ENCODE measurements at places on chromosomes 16 and 17.

DNA sequence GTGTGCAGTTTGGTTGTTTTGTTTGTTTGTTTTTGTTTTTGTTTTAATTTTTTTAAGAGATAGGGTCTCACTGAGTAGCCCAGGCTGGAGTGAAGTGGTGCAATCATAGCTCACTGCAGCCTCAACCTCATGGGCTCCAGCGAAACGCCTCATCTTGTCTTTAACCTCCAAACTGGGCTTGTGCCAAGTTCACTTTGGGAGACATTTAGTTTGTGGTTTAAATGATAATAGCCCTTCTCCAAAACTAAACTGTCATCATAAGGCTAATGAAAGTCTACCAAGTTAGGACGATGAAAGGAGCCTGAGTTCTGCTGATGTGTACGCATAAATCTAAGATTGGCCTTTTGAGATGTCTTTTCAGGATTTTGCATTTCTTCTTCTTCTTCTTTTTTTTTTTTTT, 6.5 kb upstream of the CARD14 start:
- DNase-seq: no peak

- no peak for DNase-seq
These were observed 22.5 kb downstream of the CYB5D2 start for GRCh38 chr17:4165301-4166010.

DNA sequence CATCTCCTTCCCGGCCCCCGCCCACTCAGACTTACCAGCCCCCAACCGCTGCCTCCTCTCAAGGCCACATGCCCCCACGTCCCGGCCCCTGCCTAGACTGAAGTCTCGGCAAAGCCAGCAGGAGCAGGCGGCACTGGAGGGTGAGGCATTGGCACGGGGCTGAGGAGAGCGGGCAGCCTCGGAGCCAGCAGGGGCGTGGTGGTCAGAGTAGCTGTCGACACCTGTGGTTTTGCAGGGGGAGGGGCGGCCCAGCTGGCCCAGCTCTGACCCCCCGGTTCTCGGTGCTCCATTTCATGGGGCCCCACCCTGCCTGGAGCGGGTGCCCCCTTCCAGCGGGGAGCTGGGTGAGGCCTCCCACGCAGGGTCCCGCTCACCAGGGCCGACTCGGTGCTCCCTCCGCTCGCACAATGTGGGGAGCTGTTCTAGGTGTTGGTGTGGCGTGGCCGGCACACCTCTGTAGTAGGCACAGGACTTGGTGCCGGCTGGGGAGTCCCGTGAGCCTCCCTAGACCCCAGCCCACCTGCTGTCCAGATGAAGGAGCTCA, 4.7 kb downstream of the CDH15 start:
- DNase-seq: no peak

- no peak for DNase-seq
These were observed 9.8 kb downstream of the RASL10B start for GRCh38 chr17:35740997-35741931.

DNA sequence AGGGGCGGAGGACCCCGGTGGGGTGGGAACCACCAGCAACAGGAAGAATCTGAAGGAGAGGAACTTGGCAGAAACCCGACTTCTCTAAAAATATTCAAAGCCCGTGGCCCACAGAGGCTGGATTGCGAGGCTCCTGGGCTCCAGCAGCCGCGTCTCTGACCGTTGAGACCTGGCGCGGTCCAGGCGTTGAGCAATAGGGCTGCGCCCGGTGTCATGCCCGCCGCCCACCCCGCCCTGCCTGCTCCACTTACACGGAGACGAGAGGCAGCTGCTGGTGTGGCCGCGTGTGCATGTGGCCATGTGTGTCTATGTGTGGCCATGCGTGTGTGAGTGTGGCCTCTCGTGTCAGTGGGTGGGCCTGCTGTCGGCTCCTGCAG, 83.6 kb downstream of the IRF8 start:
- peak; percentile 59 for DNase-seq

DNA sequence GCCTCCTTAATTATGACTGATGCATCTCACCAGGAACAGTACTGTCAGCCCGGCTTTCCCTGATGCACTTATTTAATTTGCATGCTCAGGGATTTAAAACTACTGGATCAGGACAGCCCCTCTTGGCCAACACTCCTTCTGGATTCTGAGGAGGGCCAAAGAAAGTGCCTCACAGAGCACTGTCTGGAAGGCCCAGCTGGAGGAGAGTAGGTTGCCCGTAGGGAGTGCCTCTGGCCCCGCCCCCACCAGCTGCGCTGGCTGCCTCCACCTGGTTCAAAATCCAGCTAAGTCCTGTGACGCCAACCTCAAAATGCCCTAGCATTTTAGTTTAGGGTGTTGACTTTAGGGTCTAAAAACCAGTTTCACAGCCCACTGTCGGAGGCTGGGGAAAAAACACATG, 49.4 kb upstream of the SREBF1 start:
- no peak for DNase-seq

GRCh38 chr16:85441189-85441889, 171.8 kb upstream of the GSE1 start:
- DNase-seq: peak; percentile 56

- peak; percentile 92 for DNase-seq
These were observed 39.3 kb downstream of the CHD9 start for GRCh38 chr16:53094013-53094630.

DNA sequence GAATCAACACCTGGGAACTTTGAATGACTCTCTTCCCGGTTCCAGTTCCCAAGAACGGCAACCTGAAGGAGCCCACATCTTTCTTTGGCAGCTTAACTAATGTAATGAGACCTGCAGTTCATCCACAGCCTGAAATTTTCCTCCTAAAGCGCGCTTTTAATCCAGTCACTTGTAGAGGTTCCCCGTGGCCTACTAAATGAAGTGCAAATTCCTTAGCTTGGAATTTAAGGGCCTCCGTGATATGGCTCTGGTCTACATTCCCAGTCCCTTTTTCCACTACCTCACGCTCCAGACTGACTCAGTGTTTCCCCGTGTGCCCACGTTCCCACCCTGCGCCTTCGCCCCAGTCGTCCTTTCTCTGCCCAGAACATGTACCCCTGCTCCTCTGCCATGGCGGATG, 27.2 kb downstream of the FZD2 start:
- no peak for DNase-seq

- DNase-seq: no peak
These were observed 122.9 kb downstream of the METRNL start for GRCh38 chr17:83202002-83203000.

GRCh38 chr17:74637926-74638325, 14.4 kb upstream of the CD300E start:
- DNase-seq: no peak

DNA sequence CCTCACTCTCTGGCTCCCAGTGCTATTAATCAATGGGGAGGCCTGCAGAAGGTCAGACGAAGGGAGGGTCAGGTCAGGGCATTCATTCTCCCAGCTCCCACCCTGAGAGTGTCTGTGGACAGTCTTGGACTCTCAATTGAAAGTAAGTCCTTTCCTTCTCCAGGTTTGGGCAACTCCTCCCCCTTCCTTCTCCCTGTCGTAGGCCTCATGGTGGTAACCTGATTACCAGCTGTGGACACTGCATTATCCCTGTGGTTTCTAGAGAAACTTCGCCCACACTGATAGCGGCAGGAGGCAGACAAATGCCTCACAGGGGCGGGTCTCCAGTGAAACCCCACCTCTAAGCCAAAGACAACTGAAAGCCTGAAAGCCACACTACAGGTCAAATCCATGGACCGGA, 57.7 kb upstream of the SLC25A19 start:
- peak; percentile 33 for DNase-seq

All from Kasumi-1 (cell line).